GM13976 (cell line): ENCODE measurements at places on chromosomes 7 and 10.

DNA sequence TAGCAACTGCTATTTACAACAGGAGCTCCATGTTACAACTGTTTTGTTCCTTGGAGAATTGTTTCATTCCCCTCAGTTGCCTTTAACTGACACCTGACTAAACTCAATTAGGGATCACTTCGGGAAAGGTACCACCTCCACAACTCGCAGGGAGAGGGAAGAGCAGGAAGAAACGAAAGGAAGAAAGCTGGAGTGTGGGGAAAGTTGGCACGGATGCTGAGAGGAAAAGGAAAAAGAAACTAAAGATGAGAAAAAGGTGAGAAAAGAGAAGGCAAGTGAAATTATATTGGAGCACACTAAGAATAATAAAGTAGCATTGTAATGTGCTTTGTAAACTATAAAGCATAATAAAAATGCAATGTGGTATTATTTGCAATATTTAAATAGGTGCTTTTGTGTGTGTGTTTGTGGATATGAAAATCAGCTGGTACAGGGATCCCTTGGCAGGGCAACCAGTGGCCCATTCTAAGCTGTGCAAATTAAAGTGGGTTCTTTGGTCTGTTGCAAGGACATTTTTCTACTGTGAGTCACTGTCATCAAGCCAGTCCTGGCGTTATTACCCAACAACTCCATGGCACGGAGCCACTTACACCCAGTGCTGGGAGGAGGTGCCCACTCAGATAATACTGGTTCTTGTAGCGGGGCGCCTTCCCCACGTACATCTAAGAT, 45.9 kb downstream of the HIPK2 start:
- DNase-seq = no peak

DNA sequence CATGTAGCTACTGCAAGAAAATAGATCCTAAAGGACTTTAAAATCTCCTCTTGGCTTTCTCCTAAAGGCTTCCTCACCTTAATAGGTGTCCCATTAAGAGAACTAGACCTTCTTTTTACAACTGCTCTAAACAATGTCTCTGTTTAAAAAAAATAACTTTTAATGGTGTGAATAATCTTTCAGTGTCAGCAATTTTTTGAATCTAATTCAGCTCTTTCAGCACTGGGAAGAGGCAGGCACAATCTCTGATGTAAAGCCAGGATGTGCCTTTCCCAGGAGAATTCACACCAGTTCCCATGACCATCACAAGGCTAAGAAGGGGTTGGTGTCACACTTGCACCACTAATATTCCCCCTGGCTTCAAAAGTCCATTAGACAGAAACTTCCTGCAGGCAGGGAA, 254.6 kb downstream of the XPNPEP1 start:
- no peak for DNase-seq

- no peak for DNase-seq
Observed at GRCh38 chr7:74665296-74665938, 7.9 kb downstream of the GTF2I start.

- DNase-seq = no peak
Observed at GRCh38 chr10:2874963-2875362, 192.4 kb upstream of the PFKP start.

- no peak for DNase-seq
Observed at GRCh38 chr10:107059068-107059804, 105.3 kb downstream of the SORCS1 start.

DNA sequence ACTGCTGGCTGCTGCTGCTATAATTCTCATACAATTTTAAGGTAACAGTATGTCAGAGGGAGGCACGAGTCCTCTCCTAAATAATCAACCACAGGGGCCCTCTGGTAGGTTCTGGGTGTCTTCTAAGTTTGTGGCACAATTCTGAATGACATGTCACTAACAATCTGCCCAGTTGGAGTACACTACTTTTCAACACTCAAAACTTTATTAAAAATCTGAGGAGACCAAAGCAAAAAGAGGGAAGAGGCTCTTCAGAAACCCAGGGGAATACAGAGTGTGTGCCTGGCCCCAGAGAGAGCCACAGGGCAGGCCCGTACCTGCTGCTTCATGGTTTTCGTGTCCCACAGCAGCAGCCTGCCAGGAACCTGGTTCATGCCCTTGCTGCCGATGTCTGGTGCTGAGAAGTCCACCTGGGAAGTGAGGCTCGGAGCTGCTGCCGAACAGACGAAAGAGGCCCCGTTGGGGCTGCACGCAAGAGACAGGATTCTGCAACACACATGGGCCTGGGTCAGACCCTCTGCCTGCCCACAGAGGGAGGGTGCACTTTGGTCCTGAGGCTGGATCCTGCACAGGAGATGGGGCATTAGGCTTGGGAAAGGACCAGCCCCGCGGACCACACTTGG, 18.3 kb downstream of the WDR91 start:
- DNase-seq = no peak

DNA sequence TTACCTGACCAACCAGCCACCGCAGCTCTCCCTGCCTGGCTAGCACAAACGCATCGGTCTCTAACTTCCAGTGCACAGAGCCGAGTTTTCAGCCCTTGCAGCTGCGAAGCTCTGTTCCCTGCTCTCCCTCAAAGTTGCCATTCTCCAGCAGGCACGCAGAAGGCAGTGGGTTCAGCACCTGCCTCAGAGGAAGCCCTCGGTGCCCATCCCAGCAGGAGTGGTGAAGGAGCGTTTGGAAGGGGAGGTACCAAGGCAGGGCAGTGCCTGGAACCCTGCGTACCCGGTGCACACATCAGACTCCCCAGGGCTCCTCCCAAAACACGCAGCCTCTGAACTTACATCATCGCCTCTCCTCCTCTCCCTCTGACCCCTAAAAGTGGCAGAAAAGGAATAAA, 1.7 kb upstream of the STK32C start:
- no peak for DNase-seq

DNA sequence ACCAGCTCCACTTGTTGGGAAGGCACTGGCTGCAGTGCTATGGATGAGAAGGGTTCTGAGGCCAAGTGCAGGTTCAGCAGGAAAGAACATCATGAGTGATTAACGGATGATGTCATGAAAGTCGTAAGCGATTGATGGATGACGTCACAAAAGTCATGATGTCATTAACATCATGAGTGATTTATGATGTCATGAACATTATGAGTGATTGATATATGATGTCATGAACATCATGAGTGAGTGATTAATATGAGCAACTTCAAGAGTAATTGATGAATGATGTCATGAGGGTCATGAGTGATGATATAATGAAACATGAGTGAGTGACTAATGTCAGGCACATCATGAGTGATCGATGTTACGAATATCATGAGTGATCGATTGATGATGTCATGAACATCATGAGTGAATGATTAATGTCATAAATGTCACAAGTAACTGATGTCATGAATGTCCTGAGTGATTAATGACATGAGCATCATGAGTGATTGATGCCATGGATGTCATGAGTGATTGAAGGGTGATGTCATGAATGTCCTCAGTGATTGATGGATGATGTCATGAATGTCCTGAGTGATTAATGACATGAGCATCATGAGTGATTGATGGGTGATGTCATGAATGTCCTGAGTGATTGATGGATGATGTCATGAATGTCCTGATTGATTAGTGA, 185.6 kb downstream of the PAXIP1 start:
- no peak for DNase-seq
